ENCODE measurements at places on chromosomes 7 and 10. TPM values are rescaled to one million over a fixed set of nuclear protein-coding genes. Genes with fewer than 3 reads are reported as not detected.

The OPALIN gene
- not detected for total RNA-seq

The PCDH15 gene
- 0.34 TPM for total RNA-seq

The KDM7A gene
- 9.0 TPM for total RNA-seq

The TWIST1 gene
- total RNA-seq, result 22.0 TPM

The PNLIP gene
- not detected for total RNA-seq

The HNRNPF gene
- 297 TPM for total RNA-seq

The ECHS1 gene
- total RNA-seq, result 80.6 TPM

The RINT1 gene
- total RNA-seq, result 9.9 TPM

The FOXI2 gene
- total RNA-seq, result not detected

The ZNF786 gene
- 4.6 TPM for total RNA-seq

The PCGF5 gene
- total RNA-seq, result 24.4 TPM

The DYDC2 gene
- 0.16 TPM for total RNA-seq

The NYAP1 gene
- total RNA-seq, result 0.53 TPM

The SHTN1 gene
- total RNA-seq, result 187 TPM

The GIMAP2 gene
- total RNA-seq, result 12.6 TPM

The ARPC1B gene
- 1,635 TPM for total RNA-seq

The HMX2 gene
- total RNA-seq, result not detected

The WEE2 gene
- total RNA-seq, result not detected

The TAS2R41 gene
- total RNA-seq, result not detected

The EPC1 gene
- 6.3 TPM for total RNA-seq

The PRSS1 gene
- total RNA-seq, result not detected

The PLXNA4 gene
- total RNA-seq, result 0.08 TPM

The NPC1L1 gene
- total RNA-seq, result not detected

The PRKG1 gene
- 4.6 TPM for total RNA-seq

The CALCR gene
- 0.08 TPM for total RNA-seq

The FAM24B gene
- 0.45 TPM for total RNA-seq

All from SK-MEL-5 (cell line).